ENCODE measurements at places on chromosomes 2 and 18.

GRCh38 chr2:29295845-29296244, 180.6 kb downstream of the CLIP4 start:
- DNase-seq: no peak

GRCh38 chr18:8705238-8705960, at the start of gene MTCL1:
Gene MTCL1 (plus strand): TSS chr18:8705556. CDS start chr18:8705661, 105 bp downstream.
- DNase-seq: no peak

- DNase-seq: no peak
These were observed 10.0 kb upstream of the GCA start for GRCh38 chr2:162333968-162334367.

- DNase-seq: no peak
These were observed 9.4 kb upstream of the GPR55 start for GRCh38 chr2:230934231-230935129.

GRCh38 chr2:142673836-142674235, 203.6 kb upstream of the KYNU start:
- no peak for DNase-seq

GRCh38 chr2:46909771-46910419, 5.7 kb downstream of the MCFD2 start:
- no peak for DNase-seq

DNA sequence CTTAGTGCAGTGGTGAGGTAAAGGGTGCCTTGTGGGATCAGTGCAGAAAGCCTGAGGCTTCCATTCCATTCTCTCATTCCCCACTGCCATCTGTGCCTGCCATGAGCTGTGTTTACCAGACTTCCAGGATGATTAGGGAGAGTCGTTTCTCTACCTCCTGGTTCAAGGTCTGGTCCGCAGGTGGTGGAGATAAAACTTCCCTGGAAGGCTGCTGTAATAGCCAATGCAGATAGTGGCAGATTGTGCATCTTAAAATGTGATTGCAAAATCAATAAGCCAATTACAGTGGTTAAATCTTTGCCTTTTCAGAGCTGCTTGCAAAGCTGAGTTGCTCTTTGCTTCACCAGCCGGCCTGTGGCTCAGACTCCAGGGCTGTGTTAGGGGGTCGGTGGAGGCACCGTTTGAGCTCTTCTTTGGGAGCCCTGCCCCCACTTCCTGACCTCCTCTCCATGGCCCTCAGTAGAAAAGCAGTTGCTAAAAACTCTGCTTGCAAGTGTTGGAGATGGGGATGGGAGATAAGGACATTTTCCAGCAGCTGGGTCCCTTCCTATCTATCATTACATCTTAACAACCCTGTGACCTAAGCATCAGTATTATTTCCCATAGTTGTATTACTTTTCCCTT, 95.2 kb upstream of the HS6ST1 start:
- DNase-seq: no peak

DNA sequence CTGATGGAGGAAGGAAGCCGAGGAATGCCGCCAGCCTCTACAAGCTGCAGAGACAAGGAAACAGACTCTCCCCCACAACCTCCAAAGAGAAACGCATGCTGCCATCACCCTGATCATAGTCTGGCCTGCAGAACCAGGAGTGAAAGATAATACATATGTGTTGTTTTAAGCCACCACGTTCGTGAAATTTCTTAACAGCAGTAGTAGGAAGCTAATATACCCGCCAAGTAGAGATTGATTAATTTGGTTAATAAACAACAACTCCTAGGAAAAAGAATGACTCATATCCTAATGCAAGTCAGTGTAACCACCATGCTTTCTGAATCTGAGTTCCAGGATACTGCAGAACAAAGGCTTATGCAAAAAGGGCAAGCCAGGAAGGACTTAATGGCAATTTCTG, 36.6 kb downstream of the LONRF2 start:
- no peak for DNase-seq

DNA sequence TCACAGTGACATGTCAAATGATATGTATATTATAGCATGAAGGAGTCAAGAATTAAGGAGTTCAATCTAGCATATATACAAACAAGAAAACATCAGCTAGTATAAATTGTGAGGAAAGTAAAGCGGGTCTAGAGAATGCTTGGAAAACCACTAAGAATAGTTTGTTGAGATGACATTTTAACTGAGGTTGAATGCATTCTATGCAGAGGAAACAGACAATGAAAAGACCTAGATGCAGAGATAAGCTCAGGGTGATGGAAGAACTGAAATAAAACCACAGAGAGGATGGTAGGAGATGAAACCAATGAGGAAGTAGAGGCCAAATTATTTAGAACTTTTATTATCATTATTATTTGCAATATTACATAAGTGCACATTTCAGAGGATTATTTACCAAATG, 803.6 kb upstream of the FANCL start:
- no peak for DNase-seq

GRCh38 chr18:63195326-63196159, 124.0 kb downstream of the BCL2 start:
- no peak for DNase-seq

GRCh38 chr2:179580378-179581146, 280.9 kb downstream of the ZNF385B start:
- no peak for DNase-seq

- DNase-seq: no peak
These were observed 238.3 kb downstream of the PRKCE start for GRCh38 chr2:45889620-45890370.

- DNase-seq: no peak
These were observed 6.8 kb downstream of the FER1L5 start for GRCh38 chr2:96649342-96649741.

DNA sequence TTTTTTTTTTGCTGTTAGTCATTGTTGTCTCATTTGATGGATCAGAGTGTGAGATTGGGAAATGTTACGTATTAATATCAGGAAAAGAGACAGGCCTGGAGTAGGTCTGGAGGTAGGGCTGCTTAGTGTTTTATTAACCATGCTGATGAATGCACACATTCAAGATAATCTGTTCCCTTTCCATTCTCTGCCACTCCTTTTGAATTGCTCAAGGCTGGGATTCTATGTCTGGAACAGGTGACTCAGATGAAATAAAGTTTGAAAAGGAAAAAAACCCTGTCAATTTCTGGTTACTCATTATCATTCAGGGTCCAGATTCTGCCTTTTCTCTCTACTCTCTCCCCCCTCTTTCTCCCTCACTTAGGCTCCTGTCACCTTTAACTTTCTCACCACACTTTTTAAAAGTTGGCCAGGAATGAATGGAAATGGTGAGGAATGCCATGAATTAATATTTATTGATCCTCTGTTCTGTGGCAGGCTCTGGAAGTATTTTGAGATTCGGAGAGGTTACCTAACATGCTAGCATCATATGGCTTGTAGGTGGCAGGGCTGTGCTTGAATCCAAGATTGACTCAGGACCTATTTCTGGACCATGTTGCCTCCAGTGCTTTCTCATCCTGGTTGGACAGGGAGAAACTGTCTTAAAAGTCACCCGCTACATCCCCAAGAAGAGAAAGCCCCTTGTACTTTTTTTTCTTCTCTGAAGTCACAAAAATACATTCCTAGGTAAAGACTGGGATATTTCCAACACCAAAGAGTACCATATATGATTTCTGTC, 40.2 kb downstream of the MAP4K4 start:
- DNase-seq: no peak

DNA sequence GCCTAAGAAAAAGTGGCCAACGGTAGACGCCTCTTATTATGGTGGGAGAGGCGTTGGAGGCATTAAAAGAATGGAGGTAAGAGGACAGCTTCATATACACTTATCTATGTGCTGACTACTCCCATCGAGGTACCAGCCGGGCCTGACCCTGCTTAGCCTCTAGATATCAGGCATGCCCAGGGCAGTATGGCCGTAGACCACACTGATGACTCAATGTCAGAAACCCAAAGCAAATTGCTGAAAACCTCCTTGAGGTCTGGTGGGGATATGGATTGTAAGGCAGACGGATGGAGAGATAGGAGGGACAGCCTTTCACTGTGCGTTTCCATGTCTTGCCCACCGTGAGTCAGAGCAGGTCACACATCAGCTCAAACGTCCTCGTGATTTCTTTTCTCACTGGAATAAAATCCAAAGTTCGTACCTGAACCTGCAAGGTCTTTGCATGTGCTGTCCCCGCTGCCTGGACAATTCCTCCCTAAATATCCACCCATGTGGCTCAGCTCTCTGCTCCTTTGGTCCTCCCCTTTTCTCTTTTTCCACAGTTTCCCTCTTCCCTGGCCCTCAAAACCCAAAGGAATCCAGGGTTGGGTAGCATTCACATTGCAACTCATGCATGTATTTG, 168.9 kb downstream of the ANTXR1 start:
- DNase-seq: no peak

DNA sequence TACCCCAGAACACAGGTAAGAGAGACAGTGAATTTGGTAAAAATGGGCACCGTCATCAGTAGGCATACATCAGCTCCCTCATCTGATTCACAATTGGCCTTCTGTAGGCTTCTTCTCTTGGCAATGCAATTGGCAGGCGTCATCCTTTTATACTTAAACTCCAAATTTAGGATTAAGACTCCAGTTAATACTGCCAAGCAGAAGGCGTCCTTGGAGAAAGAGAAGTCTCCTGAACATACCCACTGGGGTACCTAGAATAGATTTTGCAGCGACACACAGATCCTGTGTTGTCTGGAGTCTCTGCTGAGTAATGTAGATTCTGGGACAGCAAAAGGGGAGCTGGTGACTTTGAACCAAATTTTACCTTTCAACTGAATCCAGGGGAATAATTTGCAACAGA, 592 bp upstream of the METAP1D start:
- DNase-seq: no peak

- DNase-seq: no peak
These were observed 217.4 kb upstream of the GCFC2 start for GRCh38 chr2:75928093-75928492.

DNA sequence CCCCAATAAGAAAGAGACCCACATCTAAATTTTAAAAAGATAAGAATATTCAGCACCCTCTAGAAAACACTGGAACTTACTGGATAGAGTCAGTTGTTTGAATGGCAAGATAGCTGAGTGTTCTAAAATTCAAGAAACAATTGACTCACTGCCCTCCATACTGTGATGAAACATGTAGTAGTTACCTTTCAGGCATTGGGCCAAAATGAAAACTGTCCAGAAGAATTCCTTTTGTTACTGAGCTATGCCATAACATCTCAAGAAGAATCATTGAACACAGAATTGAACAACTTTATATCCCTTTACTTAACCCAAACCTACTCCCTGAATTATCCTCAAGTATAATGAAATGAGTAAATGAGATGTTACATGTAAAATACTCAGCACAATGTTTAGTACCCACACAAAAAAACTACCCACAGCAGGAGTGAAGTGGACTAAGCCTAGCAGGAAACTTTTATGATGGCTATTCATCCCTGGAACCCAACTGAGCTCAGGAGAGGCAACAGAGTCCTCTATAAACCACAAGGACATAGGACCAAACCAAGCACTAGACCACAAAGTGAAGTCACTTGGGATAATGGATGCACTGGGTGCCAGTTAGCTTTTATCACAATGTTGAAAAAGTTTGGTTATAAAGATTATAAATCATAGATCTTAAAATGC, 32.7 kb downstream of the RBM43 start:
- no peak for DNase-seq

GRCh38 chr2:18208956-18209355, 330.5 kb downstream of the KCNS3 start:
- no peak for DNase-seq

- DNase-seq: no peak
These were observed 38.3 kb downstream of the IL1RL2 start for GRCh38 chr2:102224824-102225739.

Measured in stimulated activated CD8-positive, alpha-beta memory T cell treated with anti-CD3 and anti-CD28 coated beads, Interleukin-2, amount 100 ng/mL, for 48 hours (primary cell).